ENCODE measurements at places on chromosomes 1 and 21. TPM values are rescaled to one million over a fixed set of nuclear protein-coding genes. Genes with fewer than 3 reads are reported as not detected.
A peak's percentile ranks its signal among the peaks of the same experiment; 100 is the strongest.

DNA sequence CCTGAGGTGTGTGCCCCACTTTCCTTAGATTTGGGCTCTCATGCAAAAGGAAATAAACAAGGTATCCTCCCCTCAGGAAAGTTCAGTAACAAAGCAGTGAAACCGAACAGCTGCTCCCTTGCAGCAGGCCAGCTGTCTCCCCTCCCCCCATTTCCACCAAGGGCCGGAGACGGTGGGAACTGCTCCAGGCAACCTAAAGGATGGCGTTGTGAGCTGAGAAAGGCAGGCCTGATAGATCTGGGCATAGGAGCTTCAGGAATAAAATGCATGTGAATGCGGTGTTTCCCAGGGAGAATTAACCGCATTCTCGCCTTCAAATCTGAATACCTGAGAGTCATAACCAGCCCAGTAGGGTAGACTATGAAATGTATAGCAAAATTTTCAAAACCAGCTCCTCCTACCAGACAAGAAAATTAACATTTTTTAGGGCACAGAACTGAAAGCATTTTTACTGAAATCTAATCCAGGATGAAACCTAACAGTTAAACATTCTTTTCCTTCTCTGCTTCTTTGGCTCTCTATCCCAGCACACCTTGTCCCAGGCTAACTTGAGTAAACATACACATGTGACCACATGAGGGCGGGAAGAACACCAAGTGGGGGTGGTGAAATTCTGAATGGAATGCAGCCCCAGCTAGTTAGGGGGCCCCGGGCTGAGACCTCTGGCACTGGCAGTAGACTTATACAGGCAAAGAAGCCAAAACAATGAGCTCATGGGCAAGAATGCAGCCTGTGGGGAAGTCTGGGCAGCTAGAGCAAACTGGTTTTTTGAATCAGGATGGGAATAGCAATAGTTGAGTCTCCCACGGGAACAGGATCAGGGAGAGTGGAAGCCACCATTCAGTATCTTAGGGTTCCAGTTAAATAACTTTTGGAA is 11.5 kb downstream of the MCL1 start:
- H3K36me3 ChIP-seq, result no peaks in the 10 kb centered on the region
- peaks cover 31% of the 10 kb centered on the region for H3K4me1 ChIP-seq
- H3K27me3 ChIP-seq, result no peaks in the 10 kb centered on the region
- peak; percentile 99 for DNase-seq
- H3K27ac ChIP-seq, result peak overlapping the region; percentile 97

GRCh38 chr1:161258439-161259344 is at the start of gene PCP4L1:
Gene PCP4L1, plus strand, starts transcription at chr1:161258745. Its CDS starts 230 bp downstream, at chr1:161258975.
- peak; percentile 56 for DNase-seq
- no peaks in the 10 kb centered on the region for H3K36me3 ChIP-seq
- no peaks in the 10 kb centered on the region for H3K4me1 ChIP-seq
- no peak within 1 kb of the TSS for H3K27ac ChIP-seq
- peak within 1 kb of the TSS; percentile 69 for H3K4me3 ChIP-seq

DNA sequence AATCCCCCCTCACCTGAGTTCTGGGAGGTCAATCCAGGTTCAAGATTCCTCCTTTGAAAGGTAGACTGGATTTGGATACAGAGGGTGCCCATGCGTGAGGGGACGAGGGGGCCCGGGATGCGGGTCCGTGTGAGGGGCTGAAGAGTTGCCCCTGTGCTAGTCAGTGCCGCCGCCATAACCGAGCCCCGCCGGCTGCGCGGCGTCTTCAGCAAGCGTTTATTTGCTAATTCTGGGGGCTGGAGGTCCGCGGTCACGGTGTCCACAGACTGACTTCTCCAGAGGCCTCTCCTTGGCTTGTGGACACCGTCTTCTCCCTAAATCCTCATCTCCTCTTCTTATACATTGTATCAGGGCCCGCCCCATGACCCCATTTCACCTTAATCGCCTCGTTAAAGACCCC is 20.9 kb upstream of the SAMD11 start:
- no peak overlapping the region for H3K4me3 ChIP-seq
- H3K27ac ChIP-seq, result no peak overlapping the region
- no peak for DNase-seq
- H3K27me3 ChIP-seq, result peaks cover 12% of the 10 kb centered on the region
- no peaks in the 10 kb centered on the region for H3K4me1 ChIP-seq

- DNase-seq, result no peak
- H3K27ac ChIP-seq, result no peak overlapping the region
- peaks cover 5% of the 10 kb centered on the region for H3K36me3 ChIP-seq
- no peaks in the 10 kb centered on the region for H3K4me1 ChIP-seq
Measured at GRCh38 chr1:223765719-223766340, 53.5 kb downstream of the CAPN2 start.

GRCh38 chr1:243979396-243979795 is 71.7 kb upstream of the ZBTB18 start:
- H3K4me3 ChIP-seq, result no peak overlapping the region
- DNase-seq, result no peak
- no peaks in the 10 kb centered on the region for H3K27me3 ChIP-seq
- H3K36me3 ChIP-seq, result no peaks in the 10 kb centered on the region
- no peaks in the 10 kb centered on the region for H3K4me1 ChIP-seq
- H3K27ac ChIP-seq, result no peak overlapping the region

DNA sequence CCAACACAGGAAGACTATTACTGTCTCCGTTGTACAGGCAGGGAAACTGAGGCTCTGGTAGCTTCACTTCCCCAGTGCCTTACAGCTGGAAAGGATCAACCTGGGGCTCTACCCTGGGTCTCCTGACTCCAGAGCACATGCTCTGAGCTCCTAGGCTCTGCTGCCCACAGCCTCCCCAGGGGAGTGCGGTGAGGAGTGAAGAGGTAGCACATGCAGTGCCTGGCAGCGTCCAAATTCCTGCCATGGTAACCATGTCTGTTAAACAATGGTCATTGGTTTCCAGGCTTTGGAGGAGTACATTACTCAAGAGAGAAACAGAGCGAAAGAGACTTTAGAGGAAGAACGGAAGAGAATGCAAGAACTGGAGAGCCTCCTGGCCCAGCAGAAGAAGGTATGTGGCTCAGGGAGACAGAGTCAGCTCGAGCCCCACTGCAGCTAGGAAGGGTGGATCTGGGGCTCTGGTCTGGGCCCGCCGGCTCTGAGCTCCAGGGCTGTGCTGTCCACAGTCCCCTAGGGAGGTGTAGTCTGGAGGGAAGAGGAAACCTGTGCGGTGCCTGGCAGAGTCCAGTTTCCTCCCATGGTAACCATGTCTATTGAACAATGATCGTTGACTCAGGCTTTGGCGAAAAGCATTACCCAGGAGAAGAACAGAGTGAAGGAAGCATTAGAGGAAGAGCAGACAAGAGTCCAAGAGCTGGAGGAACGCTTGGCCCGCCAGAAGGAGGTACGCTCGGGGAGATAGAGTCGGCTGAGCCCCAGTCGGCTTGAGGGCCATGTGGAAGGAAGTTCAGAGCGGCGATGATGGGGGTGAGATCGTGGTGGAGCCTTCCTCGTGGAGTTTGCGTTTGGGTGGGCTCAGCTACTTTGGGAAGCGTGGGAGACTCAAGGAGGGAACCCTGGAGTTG is 64.6 kb upstream of the EFHD2 start:
- H3K36me3 ChIP-seq, result no peaks in the 10 kb centered on the region
- H3K27me3 ChIP-seq, result no peaks in the 10 kb centered on the region
- no peak overlapping the region for H3K27ac ChIP-seq
- no peak overlapping the region for H3K4me3 ChIP-seq
- H3K4me1 ChIP-seq, result no peaks in the 10 kb centered on the region

DNA sequence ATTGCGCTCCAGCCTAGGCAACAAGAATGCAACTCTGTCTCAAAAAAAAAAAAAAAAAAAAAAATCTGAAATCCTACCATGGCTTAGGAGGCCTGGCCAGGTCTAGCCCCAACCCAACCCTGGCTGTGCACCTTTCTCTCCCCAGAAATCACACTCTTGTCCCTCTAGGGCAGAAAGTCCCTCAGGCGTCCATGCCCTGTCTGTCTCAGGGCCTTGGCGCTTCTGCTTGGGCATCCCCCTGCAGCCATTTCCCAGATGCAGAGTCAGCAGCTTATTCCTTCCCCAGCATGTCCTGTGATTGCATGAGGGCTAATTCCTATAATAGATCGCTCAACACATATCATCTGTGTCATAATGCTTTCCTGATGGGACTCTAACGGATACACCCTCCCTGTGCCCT is 57.3 kb upstream of the PCP4 start:
- H3K4me1 ChIP-seq, result no peaks in the 10 kb centered on the region
- H3K4me3 ChIP-seq, result no peak overlapping the region

- peak within 1 kb of the TSS; percentile 71 for H3K4me3 ChIP-seq
- H3K36me3 ChIP-seq, result no peaks in the 10 kb centered on the region
- no peak for DNase-seq
- H3K27ac ChIP-seq, result no peak within 1 kb of the TSS
- no peaks in the 10 kb centered on the region for H3K4me1 ChIP-seq
Measured at GRCh38 chr1:246506674-246507481, at the start of gene SMYD3. Gene SMYD3, minus strand, starts transcription at chr1:246507279.

GRCh38 chr1:210218047-210218446 is 14.5 kb upstream of the SERTAD4 start:
- H3K27me3 ChIP-seq, result no peaks in the 10 kb centered on the region
- no peak overlapping the region for H3K4me3 ChIP-seq
- no peak for DNase-seq
- no peaks in the 10 kb centered on the region for H3K36me3 ChIP-seq

- no peaks in the 10 kb centered on the region for H3K27me3 ChIP-seq
- H3K4me1 ChIP-seq, result peaks cover 36% of the 10 kb centered on the region
- peak overlapping the region; percentile 62 for H3K4me3 ChIP-seq
- no peak for DNase-seq
Measured at GRCh38 chr1:153542956-153543711, 2.4 kb upstream of the S100A5 start.

DNA sequence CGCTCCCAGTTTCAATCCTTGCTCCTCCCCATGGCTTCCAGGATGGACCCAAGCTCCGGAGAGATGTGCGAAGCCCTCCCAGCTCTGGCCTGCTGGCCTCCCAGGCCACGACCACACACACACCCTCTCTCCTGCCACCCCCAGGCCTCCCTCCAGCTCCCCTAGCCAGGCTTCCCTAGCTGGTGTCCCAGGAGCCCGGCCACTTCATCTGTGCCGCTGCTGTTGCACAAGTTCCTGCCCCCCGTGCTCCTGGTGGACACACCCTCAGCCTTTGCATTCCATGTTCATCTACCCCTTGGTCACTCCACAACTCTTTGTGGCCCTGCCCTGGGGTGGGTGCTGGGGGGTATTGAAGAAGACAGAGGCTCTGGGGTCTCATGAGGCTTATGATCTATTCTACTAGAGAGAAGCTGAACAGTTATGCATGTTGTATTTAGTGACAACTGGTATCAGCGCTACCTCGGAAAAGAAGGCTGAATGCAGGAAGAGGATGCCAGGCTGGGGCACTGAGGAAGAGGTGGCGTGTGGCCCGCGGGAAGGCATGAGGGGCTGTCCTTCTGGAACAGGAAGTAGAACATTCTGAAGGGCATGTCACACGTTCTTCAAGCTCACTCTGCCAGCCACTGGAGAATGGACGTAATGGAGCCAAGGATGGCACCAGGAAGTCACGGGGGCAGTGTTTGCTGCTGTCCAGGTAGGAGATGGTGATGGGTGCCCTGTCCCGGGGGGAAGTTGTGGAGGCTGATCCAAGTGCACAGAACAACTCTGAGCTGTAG is 172.4 kb downstream of the PSMG1 start:
- no peak overlapping the region for H3K4me3 ChIP-seq
- DNase-seq, result no peak
- no peaks in the 10 kb centered on the region for H3K36me3 ChIP-seq
- no peak overlapping the region for H3K27ac ChIP-seq
- no peaks in the 10 kb centered on the region for H3K27me3 ChIP-seq

- no peak for DNase-seq
- H3K4me1 ChIP-seq, result no peaks in the 10 kb centered on the region
- no peak overlapping the region for H3K27ac ChIP-seq
- no peaks in the 10 kb centered on the region for H3K27me3 ChIP-seq
- H3K36me3 ChIP-seq, result no peaks in the 10 kb centered on the region
- H3K4me3 ChIP-seq, result no peak overlapping the region
Measured at GRCh38 chr1:33460144-33460543, 12.3 kb upstream of the ZSCAN20 start.

DNA sequence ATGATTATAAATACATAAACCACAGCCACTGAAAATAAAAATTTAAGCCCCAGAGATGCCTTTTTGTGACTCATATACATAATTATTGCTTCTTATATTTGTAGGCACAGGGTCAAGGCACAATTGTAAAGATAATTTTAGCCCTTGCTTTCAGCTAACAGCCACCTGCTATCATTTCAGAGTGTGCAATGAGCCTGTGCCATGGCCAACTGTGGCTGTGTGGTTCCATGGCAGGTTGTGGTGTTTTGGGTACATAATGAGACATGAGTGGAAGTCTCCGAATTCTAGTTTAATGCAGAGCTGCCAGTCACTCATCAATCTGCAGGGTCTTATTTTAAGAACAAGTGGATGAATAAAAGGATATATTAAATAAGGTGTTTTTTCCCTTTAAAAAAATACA is 346.9 kb upstream of the SNX7 start:
- no peaks in the 10 kb centered on the region for H3K36me3 ChIP-seq
- no peak overlapping the region for H3K27ac ChIP-seq
- no peaks in the 10 kb centered on the region for H3K4me1 ChIP-seq
- H3K4me3 ChIP-seq, result no peak overlapping the region

DNA sequence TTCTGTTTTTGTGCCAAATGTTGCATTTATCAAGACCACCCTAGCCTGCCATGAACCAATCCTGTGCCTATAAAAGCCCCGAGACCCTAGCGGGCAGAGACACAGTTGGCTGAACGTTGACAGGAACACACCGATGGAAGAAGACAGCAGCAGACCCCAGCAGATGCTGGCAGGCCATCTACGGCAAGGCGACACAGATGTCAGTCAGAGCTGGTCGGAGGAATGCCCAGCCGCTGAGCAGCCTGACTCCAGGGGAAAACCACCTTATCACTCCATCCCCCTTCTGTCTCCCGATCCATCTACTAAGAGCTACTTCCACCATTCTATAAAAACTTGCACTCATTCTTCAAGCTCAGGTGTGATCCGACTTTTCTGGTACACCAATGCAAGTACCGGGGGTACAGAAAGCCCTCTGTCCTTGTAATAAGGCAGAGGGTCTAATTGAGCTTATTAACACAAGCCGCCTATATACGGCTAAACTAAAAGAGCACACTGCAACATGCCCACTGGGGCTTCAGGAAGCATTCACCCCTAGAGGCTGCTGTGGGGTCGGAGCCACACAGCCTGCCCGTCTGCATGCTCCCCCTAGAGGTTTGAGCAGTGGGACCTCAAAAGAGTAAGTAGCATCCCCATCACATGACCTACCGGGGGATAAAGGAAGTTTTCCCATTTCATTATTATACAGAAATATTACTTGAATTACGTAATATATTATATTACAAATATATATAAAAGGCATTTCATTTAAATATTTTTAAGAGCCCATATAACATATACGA is 1156.3 kb upstream of the B3GALT2 start:
- H3K27ac ChIP-seq, result no peak overlapping the region
- no peaks in the 10 kb centered on the region for H3K27me3 ChIP-seq
- DNase-seq, result no peak

GRCh38 chr1:94722181-94722580 is 98.0 kb upstream of the SLC44A3 start:
- H3K36me3 ChIP-seq, result no peaks in the 10 kb centered on the region
- DNase-seq, result no peak
- no peaks in the 10 kb centered on the region for H3K4me1 ChIP-seq
- H3K27me3 ChIP-seq, result no peaks in the 10 kb centered on the region

The AMY1C gene
- total RNA-seq, result not detected

The ST6GALNAC5 gene
- 0.48 TPM for total RNA-seq
